G401 (cell line): ENCODE measurements at places on chromosomes 11 and 22.

- DNase-seq, result no peak
These were observed 21.1 kb downstream of the B3GAT1 start for GRCh38 chr11:134390706-134391569.

DNA sequence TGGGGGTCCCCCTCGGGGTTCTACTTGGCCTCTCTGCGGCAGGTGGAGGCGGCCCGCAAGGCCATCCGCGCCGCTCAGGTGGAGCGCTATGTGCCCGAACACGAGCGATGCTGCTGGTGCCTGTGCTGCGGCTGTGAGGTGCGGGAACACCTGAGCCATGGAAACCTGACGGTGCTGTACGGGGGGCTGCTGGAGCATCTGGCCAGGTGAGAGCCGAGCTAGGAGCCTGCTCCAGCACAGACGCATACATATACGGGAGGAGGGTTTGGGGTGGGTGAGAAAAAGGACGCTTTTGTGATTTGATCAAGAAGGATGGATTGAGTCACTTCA lies 415 bp downstream of the CENATAC start:
- DNase-seq, result no peak

DNA sequence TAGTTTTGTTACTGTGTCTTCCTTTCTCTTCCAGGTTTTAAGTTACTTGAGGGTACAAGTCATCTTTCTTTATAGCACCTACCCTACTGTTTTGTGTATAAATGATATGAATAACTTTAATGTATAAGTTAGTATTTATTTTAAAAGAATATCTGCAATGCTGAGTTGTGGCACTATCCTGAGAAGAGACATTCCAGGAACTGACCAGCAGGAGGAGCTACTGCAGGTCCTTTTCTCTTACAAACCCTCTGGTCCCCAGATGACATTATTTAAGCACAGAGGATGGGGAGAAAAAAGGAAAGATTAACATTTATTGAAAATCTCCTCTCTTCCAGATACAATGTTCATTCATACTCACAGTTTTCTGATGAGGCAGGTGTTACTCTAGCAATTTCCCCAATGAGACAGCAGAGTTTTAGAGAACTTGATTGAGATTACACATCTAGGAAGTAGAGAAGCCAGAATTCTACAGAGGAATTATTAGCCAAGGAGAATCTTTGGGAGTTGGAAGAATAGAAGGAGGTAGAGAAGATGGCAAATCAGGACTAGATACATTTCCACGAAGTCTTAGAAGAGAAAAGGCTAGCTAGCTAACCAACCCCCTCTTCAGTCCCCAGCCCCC lies 541.2 kb upstream of the API5 start:
- peak; percentile 20 for DNase-seq

- no peak for DNase-seq
These were observed 3.5 kb upstream of the LGALS12 start for GRCh38 chr11:63502252-63502820.

DNA sequence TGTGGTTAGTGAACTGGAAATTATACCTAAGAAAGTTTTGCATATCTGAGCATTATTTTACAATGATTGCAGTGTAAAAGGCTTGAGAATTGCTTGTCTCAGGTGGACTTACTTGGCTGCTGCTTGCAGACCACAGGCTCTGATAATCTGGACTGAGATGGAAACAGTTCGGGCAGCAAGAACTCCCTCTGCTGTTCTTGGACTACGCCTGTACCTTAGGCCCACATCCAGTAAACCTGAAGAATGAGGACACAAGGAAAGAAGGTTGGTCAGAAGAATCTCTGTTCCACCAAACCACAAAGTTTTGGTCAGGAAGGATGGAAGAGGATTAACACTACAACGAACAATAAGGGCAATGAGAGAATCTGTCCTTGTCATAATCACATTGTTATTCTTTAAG lies 80.1 kb downstream of the C2CD3 start:
- DNase-seq, result peak; percentile 8

DNA sequence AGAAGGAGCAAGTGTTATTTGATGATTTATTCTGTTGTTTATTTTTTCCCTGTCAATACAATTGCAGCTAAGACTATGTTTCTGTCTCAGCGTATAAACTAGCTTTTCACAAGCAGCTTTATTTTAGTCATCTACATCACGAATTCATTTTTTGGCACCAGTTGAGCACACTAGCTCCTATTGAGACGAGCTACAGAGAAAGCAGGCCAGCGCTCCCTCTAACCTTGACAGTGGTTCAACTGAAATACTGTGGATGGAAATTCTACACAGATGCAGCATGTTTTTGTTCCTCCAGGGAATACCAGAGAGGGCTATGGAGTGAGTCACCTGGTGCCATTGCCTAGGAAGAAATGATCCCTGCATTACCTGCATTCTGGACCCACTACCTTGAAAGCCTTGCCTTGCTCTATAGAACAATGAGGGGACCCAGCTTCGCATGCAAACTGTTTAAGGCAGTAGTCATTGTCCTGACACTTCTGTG lies 108.2 kb upstream of the ARHGAP42 start:
- peak; percentile 36 for DNase-seq

DNA sequence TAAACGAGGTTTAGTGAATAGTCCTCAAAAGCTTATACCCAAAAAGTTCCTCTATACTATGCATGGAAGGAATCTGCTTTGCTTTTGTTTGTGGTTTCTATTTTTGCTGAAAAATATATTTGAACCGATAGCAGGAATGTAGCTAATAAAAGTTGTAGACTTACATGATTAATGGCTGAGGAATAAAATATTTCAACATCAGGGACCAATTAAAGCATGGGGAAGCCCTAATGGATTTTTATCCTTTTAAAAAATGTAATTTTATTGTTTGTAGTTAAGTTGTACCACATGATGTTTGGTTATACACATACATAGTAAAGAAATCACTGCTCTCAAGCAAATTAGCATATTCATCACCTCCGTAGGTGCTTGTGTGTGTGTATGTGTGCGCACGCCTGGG lies 295.3 kb upstream of the CNTN5 start:
- no peak for DNase-seq

DNA sequence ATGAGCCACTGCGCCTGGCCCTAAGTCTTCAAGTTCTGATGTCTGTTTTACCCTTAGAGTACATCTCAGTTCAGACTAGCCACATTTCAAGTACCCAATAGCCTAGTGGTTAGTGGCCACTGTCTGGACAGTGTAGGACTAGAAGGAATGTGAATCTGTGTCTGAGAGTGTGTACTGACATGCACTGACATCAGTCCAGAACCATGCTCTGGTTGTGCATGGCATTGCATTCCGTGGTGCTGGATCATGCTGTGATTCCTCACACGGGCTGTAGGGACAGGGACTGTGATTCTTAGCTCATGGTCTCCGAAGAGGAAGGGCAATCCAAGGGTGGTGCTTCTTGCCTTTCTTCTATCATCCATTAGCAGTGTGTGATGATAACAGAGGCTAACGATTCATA lies 41.1 kb downstream of the AMOTL1 start:
- DNase-seq, result no peak

GRCh38 chr22:49951000-49951677 lies 9.4 kb upstream of the PIM3 start:
- DNase-seq, result no peak

DNA sequence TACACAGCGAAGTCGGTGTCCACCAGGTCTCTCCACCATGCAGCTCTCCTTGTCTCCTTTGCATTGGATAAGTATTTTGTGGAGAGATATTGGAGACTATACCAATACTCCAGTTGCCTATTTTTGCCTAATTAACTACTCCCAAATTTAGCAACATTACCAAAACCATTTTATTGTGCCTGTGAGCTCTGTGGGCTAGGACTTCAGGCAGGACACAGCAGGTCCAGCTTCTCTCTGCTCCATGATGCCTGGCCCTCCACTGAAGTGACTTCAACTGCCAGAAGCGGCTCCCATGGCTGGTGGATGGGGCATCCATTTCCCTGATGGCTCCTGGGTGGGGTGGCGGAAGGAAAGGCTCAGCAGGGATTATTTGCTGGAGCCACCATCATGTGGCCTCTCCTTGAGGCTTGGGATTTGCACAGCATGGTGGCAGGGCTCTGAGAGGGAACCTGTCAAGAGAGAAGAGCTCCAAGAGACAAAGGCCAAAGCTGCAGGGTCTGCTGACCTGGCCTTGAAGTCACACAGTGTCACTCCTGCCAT lies 36.9 kb upstream of the MAPK1 start:
- DNase-seq, result no peak

- no peak for DNase-seq
These were observed 32.6 kb downstream of the TBX1 start for GRCh38 chr22:19793161-19793560.

DNA sequence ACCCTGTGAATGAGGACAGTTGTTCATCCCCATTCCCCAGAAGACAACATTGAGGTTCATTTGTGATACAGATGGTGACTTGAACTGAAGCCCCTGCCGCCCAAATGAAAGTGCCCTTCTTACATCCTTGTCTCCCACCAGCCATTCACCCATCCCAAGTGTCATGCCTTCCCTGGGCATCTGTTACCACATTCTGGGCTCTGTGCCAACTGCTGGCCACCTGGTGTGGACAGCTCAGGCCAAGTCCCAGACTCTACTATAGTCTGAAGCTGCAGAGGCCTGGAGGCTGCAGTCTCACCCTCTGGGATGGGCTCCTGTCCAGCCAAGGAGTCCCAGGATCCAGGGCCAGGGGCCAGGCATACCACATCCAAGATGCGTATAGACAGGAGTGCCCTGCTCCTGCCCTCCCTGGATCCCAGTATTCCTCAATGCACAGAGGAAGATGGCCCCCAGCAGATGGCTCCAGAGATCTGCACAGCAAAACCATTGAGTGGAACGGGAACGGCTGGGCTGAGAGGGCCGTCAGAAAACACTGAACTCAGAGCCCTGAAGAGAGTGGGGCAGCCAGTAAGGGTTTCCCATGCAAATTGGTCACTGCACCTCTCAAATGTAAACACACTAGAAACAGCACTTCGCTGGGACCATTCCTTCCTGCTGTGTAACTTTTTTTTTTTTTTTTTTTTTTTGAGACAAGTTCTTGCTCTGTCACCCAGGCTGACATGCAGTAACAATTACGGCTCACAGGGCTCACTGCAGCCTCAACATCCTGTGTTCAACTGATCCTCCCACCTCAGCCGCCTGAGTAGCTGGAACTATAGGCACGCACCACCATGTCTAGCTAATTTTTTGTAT lies 22.8 kb downstream of the ARRB1 start:
- peak; percentile 90 for DNase-seq

GRCh38 chr11:47243454-47243853 lies 5.2 kb downstream of the ACP2 start:
- no peak for DNase-seq

- no peak for DNase-seq
These were observed at the start of gene MS4A1 for GRCh38 chr11:60455531-60456042. TSS of gene MS4A1 (plus strand) at chr11:60455847. CDS start at chr11:60462375, 6,528 bp downstream.

GRCh38 chr11:69083531-69084247 lies 35.0 kb downstream of the TPCN2 start:
- DNase-seq, result no peak

DNA sequence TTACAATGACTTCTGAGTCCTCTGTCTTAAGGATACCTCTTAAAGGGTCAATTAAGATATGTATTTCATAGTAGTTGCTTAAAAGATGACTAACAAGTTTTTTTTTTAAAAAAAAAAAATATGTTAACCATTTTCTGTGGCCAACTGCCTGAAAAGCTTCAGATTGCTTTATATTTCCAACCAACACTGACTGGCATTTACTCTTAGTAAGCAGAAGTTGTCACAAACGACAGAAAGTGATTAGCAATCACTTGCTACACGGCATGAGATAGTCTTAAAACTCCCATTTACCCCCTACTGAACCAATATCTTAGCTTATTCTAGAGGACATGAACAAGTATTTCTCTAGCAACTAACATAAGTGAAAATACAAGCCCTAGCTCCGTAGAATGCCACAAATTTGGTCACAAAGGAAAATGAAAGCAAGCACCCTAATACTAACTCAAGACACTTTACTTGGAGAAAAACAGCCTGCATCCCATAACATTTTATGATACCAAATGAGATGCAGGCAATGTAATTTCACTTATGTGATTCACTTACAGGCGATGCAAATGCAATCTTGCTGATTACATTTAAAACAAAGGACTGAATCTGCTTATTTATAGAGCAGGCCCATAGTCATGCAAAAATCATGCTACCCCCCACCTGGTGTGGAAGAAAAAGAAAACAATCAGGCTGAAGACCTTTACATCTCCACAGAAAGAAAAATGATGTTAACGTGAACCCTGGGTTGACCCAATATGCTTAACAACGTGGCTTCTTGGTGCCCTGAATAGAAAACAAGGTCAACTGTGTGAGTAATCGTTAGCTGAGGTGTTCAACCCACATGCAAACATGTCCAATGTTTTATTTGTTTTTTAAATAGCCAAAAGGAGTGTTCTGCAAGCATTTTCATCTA lies 25.7 kb downstream of the MPPED2 start:
- DNase-seq, result no peak

DNA sequence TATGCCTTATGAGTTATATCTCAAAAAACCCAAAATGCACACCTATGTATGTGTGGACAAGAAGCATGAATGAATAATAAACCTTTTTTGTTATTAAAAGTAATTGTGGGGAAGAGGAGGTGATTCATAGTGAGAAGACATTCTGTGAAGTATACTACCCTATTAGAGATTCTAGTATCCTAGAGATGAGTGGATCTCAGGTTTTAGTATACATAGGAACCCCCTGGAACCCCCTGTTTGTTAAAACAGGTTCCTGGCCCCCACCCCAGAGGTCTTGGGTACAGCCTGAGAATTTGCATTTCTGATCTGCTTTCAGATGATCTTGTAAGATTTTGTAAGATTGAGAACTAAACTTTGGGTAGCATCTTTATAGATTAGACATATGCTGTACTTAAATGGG lies 17.5 kb downstream of the NUCB2 start:
- DNase-seq, result no peak

GRCh38 chr11:112554586-112554985 lies 293.9 kb upstream of the PLET1 start:
- no peak for DNase-seq

DNA sequence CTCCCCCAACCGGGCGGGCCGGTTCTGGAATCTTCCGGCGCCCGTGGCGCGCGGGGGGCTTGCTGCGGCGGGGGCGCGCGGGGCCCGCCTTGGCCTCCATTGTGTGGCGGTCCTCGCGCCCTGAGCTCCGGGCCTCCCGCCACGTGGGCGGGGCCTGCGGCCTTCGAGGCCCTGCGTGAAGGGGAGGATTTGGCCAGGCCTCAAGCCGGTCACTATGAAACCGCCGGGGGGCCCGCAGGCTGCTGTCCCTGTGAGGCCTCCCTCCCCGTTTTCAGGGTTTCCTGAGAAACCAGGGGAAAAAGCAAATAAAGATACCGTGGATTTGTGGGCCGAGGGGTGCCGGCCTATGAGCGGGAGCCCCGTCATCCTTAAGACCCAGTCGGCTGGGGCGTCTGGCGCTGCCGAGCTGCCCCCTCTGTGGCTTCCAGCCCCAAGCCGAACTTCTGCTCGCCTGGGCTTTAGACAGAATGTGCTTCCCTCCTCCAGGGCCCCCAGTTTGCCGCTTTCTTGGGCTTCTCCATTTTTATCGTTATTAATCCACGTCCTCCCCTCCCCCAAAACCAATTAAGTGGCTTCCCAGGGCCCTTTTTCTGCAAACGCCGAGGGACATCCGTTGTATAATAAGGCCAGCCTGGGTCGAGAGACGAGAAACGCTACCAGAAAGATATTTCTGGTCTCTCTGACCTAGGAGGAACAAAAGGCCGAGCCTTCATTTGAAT lies 602 bp downstream of the EWSR1 start:
- peak; percentile 66 for DNase-seq
